ENCODE measurements at places on chromosomes 1 and 21. TPM values are rescaled to one million over a fixed set of nuclear protein-coding genes. Genes with fewer than 3 reads are reported as not detected.
A peak's percentile ranks its signal among the peaks of the same experiment; 100 is the strongest.

Gene ZFP69B
- total RNA-seq = 4.0 TPM

DNA sequence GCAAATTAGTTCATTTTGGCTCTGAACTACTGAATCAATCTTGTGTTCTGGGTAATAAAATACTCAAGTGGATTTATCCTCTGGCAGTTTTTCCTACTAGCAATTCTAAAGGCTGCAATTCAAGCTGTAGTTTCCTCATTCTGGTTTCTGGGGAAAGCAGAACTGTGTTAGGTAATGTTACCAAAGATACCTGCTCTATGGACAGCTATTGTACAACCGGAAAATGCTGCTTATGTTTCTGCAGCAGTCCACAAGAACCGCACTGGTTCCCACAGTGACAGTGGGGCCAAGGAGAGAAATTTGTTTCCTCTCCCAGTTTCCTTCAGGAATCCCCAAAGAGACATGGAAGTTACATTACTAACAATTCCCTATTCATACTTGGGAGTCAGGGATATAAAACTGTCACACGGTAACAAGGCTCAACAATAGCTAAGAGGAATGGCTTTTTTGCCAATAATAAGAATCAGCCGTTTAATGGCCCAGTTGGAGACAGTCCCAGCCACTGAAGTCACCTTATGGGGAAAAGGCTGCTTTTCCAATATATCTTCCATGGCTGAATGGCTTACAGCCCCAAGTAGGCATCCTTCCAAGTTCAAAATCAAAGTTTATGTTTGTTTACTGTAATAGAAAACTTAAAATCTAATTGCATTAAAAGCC, 52.6 kb downstream of the PCNX2 start:
- DNase-seq = no peak

Gene TSSK3
- total RNA-seq = not detected

Gene SMCP
- total RNA-seq = not detected

- no peak for DNase-seq
Observed at GRCh38 chr1:121471523-121471922, 286.7 kb downstream of the SRGAP2C start.

Gene RNASEL
- total RNA-seq = 3.5 TPM

GRCh38 chr1:156151093-156151688, 2.2 kb upstream of the SEMA4A start:
- DNase-seq = peak; percentile 70

Gene MANEAL
- total RNA-seq = 21.6 TPM

GRCh38 chr1:244050014-244050834, 859 bp upstream of the ZBTB18 start:
- DNase-seq = no peak

DNA sequence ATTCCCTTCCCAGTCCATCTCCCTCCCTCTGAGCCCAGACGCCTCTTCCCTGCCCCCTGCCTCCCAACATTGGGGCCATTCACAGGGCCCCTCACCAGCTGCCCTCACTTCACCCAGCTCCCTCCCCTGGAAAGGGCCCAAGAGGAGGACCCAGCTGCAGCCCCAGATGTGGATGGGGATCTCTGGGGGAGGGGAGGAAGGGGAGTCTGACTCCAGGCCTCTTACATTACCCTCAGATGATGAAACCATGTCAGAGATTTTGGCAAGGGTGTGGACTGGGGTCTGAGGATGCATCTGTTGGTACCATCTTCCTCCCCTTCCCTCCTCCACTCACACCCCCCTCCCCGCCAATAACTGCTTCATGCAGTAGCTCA, 1.1 kb upstream of the KIF21B start:
- no peak for DNase-seq

DNA sequence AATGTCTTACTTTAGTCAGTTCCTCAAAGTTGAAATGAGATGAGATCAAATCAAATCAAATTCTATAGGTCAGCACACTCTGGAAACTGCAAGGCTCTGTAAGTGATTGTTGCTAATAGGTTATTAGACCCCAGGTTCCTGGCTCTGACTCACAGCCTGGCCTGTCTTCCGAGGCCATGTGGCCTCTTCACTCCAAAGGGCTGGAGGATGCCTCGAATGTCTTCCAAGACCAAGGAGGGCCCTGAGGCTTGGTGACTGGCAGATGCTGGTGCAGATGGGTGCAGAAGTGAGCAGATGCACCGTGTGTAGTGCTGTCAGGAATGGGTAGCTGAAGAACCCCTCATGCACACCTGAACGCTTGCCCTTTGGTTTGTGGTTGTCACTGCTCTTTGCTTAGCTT, 113.4 kb downstream of the MAB21L3 start:
- no peak for DNase-seq

Gene NDC1
- 51.8 TPM for total RNA-seq

- peak; percentile 44 for DNase-seq
Observed at GRCh38 chr21:31554511-31555022, 104.9 kb upstream of the SOD1 start.

Gene TARDBP
- total RNA-seq = 70.1 TPM

Gene NEXN
- total RNA-seq = 4.2 TPM

GRCh38 chr1:14975119-14975518, 178.4 kb upstream of the TMEM51 start:
- DNase-seq = no peak

DNA sequence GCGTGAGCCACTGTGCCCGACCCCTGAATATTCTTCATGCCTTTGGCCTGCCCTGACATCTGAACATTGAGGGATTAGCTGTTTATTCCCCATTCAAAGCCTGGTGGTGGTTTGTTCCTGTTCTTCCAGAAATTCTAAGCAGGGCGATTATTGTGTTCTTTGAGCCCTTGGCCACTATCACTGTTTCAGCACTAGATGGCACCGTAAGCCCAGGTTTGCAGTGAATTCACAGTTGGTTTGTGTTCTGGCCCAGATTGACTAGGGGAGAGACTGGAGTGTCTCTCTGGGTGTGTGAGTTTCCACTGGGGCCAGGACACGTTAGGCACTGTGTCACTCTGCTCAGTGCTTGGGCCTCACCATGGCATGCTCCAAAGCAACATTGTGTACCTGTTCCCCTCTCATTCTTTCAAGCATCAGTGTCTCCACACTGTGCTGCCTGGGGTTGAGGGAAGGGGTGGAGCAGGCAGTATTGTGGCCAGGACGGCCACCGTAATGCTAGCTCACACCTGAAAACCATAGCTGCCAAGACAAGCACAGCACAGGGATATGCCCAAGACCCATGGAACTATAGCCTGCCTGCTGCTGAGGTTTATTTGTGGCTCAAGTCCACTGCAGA, 52.7 kb downstream of the PKN2 start:
- DNase-seq = peak; percentile 41

- no peak for DNase-seq
Observed at GRCh38 chr21:42836402-42836666, 43.0 kb downstream of the WDR4 start.

- no peak for DNase-seq
Observed at GRCh38 chr1:245363461-245364200, 208.8 kb downstream of the KIF26B start.

GRCh38 chr1:12031039-12031980, 12.0 kb downstream of the MIIP start:
- peak; percentile 21 for DNase-seq

GRCh38 chr1:14822493-14822892, 224.0 kb downstream of the KAZN start:
- peak; percentile 59 for DNase-seq

DNA sequence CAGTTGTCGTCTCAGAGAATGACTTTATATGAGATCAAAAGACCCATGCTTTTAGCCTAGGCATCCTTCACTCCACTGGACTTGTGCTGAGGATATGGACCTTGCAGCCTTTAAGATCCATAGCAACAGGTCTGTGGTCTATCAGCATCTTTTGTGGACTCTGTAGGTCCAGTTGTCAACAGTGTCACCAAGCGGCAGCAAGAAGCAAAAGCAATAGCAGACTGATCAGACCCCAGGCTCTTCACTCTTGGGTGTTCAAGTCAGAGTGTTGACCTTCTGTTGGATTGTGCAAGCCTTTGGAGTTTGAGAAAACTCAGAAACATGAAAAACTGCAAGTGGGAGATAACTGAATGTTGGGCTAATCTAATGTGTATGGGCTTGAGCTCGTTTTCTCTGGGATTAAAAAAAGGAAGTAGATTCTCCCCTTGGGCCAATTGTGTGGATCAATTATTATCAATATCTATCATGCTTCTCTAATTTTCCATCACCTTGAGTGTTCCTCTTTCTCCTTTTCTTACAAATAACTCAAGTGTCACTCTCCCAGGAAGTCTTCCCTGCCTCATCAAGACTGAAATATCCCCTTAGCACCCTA, 144.2 kb downstream of the LYPLAL1 start:
- DNase-seq = no peak

Gene HSPB7
- total RNA-seq = not detected

DNA sequence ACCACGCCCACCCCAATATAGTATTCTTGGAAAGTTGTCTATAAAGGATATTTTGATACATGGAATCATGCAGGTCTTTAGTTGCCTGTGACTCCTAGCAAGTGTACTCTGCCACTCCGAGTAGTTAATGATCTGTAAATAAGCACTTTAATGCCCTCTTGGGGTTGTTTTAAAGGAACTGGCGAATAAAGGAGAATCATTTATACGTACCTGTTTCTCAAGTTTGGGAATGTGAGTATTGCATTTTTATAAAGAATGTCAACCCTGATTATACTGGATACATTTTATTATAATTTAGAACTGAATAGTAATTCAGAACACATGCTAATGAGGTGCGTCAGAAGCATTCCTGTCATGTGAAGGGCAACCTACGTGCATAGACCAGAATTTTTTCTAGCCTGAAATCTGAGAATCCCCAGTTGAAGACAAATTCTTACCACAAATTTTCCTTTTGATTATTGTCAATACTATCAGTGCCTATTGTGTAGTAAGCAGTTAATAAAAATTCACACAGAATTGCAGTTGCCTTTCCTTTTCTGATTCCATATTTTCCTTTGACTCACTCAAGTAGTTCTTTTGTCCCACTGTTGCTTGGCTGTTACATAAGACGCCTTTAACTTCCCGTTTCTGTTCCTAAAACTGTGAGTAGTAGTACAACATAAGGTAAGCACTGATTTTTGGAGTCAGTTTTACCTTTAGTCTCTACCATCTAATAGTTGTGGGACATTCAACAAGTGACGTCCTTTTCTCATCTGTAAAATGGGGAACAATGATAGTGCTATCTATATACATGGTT, 5.1 kb downstream of the AHCYL1 start:
- DNase-seq = no peak

Gene C21orf91
- total RNA-seq = 7.0 TPM

Gene AIRE
- not detected for total RNA-seq
